ENCODE measurements at places on chromosomes 5 and 9.

DNA sequence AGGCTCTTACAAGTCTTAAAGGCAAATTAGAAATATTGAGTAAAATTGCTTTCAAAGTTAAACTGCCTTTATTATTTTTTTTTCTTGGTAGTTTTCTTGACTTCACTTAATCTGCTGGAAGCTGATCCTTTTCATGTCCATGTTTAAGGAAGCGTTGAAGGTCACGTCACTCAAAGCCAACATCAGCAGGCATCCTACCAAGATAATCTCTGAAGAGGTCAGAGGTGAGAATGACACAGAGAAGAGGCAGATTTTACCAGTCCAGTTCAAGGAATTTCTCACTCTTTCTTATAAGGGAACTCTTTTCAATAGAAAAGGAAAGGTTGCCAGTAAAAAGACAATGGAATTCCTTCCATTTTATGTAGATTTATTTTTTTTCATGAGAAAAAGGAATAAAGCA lies 259.8 kb downstream of the ANXA1 start:
- DNase-seq: no peak

GRCh38 chr5:44365345-44365744 lies 23.9 kb downstream of the FGF10 start:
- DNase-seq: no peak

- no peak for DNase-seq
These were observed 193.6 kb downstream of the MTRR start for GRCh38 chr5:8062521-8062920.

- no peak for DNase-seq
These were observed 16.6 kb upstream of the HMGCR start for GRCh38 chr5:75320371-75320770.

DNA sequence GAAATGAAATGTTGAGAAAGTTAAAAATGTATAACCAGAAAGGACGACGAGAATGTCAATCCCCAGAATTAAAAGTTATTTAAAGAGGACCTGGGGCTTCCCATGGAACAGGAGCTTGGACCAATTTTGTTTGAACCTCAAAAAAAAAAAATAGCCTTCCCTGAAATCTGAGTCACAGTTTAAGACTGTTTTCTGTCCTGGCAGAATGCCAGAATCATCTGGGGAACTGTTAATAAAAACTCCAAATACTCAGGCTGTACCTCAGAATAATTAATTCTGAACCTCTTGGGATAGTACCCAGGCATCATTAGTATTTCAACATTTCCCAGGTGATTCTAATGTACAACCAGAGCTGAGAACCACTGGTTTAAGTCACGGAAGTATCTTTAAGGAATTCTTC lies 102.2 kb upstream of the SLCO6A1 start:
- no peak for DNase-seq

GRCh38 chr5:121897341-121897740 lies 45.7 kb downstream of the FTMT start:
- no peak for DNase-seq
